ENCODE measurements at places on chromosomes 4 and X.

DNA sequence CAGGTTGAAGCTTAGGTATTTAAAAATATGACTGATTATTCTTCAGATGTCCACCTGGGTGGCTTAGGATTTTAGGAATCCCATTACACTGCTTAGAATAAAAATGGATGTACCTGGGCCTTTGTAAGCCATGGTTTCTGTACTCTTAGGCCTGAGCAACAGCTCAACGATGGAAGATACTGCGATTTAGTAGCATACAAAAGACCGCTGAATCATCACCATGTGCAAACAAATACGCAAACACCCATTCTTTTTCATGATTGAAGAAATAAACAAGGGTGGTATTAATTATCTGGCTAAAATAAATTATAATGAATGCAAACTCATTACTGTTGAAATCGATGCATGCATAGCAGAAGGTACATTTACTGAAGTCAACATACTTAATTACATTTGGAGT, 188.9 kb downstream of the ZNF330 start:
- no peak for DNase-seq

DNA sequence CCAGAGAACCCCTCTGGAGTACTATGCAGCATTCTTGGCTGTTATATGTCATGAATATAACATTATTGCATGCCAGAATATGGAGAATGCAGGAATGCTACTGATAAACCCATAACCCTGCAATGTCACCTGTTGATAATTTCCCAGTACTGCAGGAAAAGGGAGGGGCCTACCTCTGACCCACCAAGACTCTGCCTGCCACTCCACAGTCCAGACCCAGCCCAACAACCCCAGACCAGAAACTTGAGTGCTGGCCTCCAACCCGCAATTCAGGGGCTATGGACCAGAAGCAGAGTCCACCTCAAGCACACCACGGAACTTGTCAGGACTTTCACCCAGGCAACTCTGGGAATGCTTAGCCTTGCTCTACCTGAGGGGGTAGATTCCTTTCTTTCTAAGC, 92.9 kb upstream of the WDR44 start:
- DNase-seq: no peak

DNA sequence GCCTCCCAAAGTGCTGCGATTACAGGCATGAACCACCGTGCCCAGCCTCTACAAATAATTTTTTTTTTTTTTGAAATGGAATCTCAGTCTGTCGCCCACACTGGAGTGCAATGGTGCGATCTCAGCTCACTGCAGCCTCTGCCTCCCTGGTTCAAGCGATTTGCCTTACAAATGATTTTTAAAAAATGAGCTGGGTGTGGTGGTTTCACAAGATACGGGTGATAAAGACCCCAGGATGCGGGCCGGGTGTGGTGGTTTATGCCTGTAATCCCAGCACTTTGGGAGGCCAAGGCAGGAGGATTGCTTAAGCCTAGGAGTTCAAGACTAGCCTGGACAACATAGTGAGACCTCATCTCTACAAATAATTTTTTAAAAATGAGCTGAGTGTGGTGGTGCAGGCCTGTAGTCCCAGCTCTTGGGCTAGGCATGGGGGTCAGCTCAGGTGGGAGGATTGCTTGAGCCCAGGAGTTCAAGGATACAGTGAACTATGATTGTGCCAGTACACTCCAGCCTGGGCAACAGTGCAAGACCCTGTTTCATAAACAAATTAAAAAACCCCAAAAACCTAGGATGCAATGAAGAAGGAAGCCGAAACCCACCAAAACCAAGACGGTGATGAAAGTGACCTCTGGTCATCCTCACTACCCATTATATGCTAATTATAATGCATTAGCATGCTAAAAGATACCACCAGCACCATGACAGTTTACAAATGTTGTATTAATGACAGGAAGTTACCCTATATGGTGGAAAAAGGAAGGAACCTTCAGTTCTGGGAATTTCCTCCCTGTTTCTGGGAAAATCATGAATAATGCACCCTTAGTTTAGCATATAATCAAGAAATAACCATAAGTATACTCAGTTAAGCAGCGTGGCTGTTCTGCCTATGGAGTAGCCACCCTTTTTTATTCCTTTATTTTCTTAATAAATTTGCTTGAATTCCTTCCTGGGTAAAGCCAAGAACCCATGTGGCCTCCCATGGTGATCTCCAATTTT, 27.7 kb downstream of the PDGFRA start:
- no peak for DNase-seq

GRCh38 chr4:87624698-87625097, 16.4 kb downstream of the DSPP start:
- no peak for DNase-seq

DNA sequence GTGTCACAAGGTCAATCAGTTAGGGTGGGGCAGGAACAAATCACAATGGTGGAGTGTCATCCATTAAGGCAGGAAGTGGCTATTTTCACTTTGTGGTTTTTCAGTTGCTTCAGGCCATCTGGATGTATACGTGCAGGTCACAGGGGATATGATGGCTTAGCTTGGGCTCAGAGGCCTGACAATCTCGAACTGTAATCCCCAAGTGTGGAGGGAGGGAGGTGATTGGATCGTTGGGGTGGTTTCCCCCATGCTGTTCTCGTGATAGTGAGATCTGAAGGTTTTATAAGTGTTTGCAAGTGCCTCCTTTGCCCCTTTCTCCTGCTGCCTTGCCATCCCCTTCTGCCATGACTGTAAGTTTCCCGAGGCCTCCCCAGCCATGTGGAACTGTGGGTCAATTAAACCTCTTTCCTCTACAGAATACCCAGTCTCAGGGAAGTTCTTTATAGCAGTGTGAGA, 36.7 kb upstream of the STS start:
- DNase-seq: no peak

GRCh38 chr4:169484485-169484884, 127.9 kb downstream of the NEK1 start:
- no peak for DNase-seq

DNA sequence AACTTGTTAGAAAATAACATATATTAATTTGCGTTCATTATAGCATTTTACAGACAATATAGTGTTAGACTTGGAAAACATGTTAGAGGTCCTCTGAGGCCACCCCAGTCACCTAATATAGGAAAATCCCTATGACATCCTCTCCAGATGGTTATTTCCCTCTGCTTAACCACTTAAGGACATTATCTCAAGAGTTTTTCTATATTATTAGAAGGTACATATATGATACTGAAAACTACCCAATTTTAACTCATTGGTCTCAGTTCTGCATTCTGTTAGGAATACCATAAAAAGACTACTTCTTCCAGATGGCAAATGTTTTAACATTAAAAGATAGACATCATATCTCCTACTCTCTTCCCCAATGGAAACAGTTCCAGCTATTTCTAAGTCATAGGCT, 21.4 kb downstream of the PTPN13 start:
- DNase-seq: no peak

DNA sequence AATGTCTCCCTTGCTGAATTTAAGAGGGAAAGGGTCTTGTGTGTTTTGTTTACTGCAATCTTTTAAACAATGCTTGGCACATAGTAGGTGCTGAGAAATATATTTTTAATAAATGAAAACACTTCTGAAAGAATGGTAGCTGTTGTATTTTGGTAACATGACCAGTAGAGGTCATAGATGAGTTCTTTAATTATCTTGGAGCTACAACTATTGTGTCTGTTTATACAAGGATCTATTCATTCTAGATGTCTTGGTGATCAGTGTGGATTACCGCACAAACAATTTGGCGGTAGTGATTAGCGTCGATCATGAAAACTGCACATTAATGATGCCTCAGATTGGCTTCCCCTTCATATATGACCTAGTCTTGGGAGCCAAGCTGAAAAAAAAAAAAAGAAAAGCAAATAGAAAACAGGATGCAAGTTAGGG, 21.4 kb upstream of the SCRG1 start:
- no peak for DNase-seq

DNA sequence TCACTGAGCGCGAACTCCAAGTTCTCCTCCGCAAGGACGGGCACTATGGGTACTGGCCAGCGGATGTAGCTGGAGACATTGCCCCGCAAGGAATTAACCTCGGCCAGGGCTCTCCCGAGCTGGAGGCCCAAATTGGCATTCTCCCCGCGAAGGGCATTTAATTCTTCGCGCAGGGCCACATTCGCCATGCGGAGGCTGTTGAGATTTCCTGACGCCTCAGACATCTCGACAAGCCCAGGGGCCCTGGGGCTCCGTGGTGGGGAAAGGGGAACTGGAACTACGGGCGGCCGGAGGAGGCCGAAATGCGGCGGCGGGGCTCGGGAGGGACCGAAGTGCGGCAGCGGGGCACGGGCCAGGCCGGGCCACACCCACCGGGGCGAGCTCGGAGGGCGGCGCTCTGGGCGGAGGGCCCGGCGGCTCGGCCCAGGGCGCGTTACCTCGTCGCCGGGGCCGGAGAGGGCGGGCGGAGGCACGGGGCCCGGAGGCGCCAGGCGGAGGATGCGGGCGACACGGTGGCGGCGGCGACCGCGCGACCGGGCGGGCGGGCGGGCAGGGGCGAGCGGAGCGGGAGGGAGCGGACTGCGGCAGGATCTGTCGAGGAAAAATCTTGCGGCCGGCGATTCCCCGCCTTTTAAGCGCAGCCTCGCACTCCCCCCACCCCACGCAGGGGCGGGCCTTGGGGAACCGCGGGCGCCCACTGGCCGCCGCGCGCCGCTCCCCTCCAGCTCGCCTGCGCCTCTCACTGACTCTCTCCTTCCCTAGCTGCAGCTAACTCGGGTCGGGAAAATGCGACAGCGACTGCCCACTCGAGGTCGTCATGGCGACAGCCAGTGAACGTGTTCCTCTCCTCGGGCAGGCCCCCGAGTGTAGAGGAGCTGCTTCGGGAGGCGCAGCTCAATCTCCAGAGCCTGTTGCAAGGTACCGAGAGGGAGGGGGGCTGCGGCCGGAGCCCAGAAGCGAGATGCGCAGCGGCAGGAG, at the start of gene RTL5:
Gene RTL5, minus strand, starts transcription at position 599 of the 978 bp plus-strand sequence.
- DNase-seq: peak; percentile 79

- DNase-seq: no peak
These were observed 21.4 kb downstream of the CT47C1 start for GRCh38 chrX:119093991-119094735.

- no peak for DNase-seq
These were observed 175.4 kb upstream of the FRG1 start for GRCh38 chr4:189765301-189765700.
